NCI-H748 treated with DMSO at 0.1 percent for 48 hours (cell line): ENCODE measurements at places on chromosomes 12 and 14.

DNA sequence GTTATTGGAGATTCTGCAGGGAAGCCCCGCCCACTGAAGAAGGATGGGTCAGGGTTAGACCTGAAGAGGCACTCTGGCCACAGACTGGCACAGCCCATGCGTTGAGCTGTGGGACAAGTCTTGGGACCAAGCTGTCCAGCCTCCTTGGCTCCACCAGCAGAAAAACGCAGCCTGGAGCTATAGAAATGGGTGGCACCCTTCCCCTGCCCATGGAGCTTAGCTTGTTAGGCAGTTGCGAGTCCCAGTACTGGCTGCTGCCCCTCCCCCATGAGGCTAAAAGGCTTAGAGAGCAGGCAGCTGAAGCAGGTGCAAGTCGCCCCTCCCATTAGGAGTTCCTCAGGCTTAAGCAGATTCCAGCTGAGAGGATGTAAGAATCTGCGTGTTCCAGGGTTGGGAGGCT lies 1124.0 kb upstream of the TMEM132C start:
- DNase-seq, result no peak

- no peak for DNase-seq
Observed at GRCh38 chr12:58860056-58860787, 60.1 kb downstream of the LRIG3 start.

GRCh38 chr14:69964841-69965240 lies 85.6 kb downstream of the SMOC1 start:
- DNase-seq, result no peak

GRCh38 chr12:123384318-123384993 lies 524 bp downstream of the KMT5A start:
- DNase-seq, result no peak

- DNase-seq, result no peak
Observed at GRCh38 chr12:225012-225411, 11.1 kb upstream of the SLC6A12 start.

GRCh38 chr12:89389755-89390661 lies 37.7 kb upstream of the DUSP6 start:
- no peak for DNase-seq

- DNase-seq, result no peak
Observed at GRCh38 chr12:24922090-24922489, 26.8 kb downstream of the BCAT1 start.

DNA sequence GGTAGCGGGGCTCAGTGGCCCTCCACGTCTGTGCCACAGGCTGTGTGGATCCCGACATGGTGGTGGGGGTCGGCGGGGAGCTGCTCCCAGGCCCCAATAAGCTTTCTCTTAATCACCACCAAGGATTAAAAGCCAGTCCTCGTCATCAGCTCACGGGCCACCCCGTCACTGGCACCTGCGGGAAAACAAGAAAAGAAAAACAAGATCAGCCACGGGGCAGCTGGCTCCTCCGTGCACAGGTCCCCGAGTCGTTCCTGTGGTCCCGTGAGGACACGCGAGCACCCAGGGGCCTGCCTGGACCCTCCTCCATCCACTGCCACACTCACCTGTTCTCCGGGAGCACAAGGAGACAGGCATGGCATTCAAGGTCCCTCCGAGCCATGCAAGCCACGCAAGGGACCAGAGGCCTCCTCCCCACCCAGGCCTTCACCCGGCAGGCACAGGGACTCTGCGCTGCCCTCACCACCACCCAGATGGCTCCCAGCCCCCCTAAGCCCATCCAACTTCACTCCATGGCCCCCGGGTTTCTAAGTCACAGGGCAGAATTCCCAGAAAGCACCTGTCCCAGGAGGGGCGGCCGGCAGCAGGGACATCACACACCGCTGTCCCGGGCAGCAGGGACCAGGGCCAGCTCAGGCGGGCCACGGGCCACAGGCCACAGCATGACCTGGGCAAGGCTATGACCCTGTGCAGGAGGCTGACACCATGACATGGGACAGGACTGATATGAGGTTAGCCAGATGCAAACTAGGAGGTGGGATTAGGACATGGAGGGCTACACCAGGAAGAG lies 72.0 kb downstream of the NCOR2 start:
- no peak for DNase-seq

DNA sequence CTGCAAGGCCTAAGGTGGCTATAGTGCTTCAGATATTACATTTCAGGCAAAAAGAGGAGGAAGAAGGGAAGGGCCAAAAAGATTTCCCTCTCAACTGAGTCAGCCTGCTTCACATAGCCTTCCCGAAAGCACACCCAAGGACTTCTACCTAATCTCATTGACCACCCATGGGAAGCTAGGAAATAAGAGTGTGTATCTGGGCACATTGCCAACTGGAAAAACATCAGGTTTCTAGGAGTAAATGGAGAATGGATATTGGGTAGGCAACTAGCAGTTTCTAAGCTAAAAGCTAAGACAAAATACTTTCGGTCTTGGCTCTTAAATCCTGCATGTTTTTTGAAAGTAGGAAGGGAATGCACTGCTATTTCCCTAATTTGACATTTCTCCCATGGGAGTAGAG lies 221.7 kb upstream of the GRIP1 start:
- DNase-seq, result peak; percentile 68

- no peak for DNase-seq
Observed at GRCh38 chr14:50319293-50319692, 7.2 kb downstream of the DMAC2L start.

- no peak for DNase-seq
Observed at GRCh38 chr14:60681271-60681670, 32.0 kb upstream of the SIX1 start.

GRCh38 chr14:68794130-68794850 lies 1.4 kb upstream of the ZFP36L1 start:
- no peak for DNase-seq

GRCh38 chr14:33956640-33957039 lies 5.8 kb upstream of the EGLN3 start:
- DNase-seq, result no peak

GRCh38 chr12:124756166-124756565 lies 107.5 kb downstream of the SCARB1 start:
- DNase-seq, result no peak
